ENCODE measurements at places on chromosomes 2 and 18.

- no peak for DNase-seq
Measured at GRCh38 chr2:68734688-68735525, at the start of gene ARHGAP25. TSS of gene ARHGAP25 (plus strand) at chr2:68734811. CDS start at chr2:68735200, 389 bp downstream.

DNA sequence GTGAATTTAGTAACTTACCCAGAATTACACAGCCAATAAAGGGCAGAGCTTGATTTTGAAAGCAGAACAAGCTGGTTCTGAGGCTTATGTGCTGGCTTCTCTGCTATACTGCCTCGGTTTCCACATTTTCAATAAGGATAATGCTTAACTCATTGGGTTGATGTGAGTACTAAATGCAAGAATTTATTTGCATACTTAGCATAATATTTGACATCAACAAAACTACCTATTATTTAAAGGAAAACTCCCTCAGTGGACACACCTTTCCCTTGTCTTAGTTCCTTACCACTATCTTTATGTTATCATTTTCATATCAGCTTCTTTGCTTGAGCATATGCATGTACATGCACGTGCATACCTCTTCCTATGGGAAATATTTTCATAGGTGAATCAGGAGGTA is 3.0 kb upstream of the TGFA start:
- no peak for DNase-seq

GRCh38 chr2:119494163-119494790 is 30.0 kb downstream of the SCTR start:
- no peak for DNase-seq

DNA sequence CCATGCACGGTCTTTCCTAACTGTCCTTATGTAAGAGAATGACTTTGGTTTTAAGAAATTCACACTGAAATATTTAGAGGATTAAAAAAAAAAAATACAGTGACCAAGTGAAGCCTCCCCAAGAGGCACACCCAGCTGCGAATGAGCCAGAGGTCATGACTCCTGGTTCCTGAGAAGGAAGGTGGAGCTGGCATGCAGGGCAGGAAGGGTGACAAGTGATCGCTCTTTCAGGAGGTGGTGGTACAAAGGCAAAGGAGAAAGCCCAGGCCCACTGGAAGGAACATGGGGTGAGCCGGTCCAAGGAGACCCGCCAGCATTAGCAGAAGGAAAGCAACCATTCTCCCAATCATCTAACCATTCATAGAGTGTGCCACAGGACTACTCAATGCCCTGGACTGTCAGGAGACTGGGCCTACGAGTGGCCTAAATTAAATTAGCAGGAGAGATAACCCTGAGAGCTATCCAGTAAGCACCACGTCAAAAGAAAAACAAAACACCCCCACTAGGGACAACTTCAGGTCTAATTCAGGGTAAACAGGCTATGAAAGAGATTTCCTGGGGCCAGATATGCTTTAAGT is 7.8 kb downstream of the INO80C start:
- DNase-seq, result no peak

GRCh38 chr2:144606466-144607095 is 86.7 kb upstream of the ZEB2 start:
- DNase-seq, result no peak

- DNase-seq, result no peak
Measured at GRCh38 chr2:2649109-2650072, 318.3 kb upstream of the MYT1L start.

All from SW 1271 (cell line).